ENCODE measurements at places on chromosomes 16 and 17. TPM values are rescaled to one million over a fixed set of nuclear protein-coding genes. Genes with fewer than 3 reads are reported as not detected.

DNA sequence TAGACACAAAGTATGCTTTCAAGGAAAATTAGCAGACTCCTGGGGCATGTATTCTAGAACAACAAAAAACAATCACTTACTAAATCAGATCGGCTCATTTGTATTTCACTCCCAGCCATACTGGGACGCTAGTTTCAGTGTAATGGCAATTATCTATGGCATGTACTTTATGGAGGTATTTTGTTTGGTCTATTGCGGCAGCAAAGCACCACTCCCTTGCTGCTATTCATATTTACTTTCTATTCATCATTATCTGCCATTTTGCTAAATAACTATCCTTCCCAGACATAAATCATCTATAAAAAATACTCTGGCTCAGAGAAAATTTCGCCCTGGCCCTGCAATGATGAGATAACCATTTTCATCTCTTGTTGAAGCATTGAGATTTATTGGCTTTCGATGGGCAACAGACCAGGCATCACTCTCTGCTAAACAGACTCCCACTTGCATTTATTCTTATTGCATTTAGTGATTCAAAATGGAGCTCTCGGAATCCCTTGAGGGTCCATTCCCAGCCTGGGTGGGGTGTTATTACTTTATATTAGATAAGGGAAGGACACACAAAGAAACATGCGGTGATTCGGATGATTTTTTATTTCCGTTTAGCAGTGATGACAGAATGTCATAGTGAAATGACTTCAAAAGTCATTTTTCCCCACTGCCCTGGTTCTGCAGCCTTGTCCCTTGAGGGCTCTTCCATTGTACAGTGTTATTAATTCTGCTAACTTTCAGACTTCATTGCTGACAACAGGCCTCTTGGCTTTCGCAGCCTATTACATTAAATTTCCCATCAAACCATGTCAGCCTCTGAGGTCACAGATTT lies 225.8 kb downstream of the IRX3 start:
- no peak overlapping the region for H3K4me3 ChIP-seq
- H3K27ac ChIP-seq, result no peak overlapping the region
- peaks cover 1% of the 10 kb centered on the region for H3K36me3 ChIP-seq
- no peak for DNase-seq
- H3K4me1 ChIP-seq, result no peaks in the 10 kb centered on the region
- no peaks in the 10 kb centered on the region for H3K27me3 ChIP-seq

DNA sequence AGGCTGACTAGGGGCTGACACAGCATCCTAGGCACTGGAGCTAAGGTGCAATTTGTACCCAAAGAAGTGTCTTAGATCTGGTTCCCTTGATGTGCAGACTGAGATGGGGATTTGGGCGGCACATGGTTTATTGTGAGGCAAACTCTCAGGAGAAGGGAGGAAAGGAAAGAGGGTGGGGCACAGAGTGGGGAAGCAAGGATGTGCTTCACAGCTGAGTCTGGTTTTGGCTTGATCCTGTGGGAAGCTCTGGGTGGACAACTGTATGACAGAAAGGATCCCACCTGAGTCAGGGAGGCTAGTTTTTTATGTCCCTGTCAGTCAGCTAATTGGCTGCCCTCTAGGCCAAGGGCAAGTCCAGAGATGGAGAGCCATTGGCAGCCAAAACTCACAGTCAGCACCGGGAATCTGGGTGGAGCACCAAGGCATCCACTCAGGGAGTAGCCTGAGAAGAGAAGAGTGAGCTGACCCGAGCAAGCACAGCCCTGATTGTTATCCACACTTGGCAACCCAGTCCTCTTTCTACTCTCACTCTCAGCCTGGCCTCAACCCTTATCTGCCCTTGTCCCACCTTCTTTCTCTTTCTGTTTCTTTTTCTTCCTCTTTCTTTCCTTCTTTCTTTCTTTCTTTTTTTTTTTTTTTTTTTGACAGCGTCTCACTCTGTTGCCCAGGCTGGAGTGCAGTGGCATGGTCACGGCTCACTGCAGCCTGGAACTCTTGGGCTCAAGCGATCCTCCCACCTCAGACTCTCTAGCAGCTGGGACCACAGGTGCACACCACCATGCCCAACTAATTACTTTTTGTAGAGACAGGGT lies 12.0 kb downstream of the ARL4D start:
- H3K4me1 ChIP-seq, result peaks cover 1% of the 10 kb centered on the region
- DNase-seq, result no peak
- H3K27ac ChIP-seq, result no peak overlapping the region

- H3K4me1 ChIP-seq, result peaks cover 68% of the 10 kb centered on the region
- no peak for DNase-seq
- H3K27ac ChIP-seq, result peak overlapping the region; percentile 69
- peaks cover 10% of the 10 kb centered on the region for H3K36me3 ChIP-seq
- H3K27me3 ChIP-seq, result no peaks in the 10 kb centered on the region
Observed at GRCh38 chr17:46179375-46179999, 13.7 kb downstream of the KANSL1 start.

DNA sequence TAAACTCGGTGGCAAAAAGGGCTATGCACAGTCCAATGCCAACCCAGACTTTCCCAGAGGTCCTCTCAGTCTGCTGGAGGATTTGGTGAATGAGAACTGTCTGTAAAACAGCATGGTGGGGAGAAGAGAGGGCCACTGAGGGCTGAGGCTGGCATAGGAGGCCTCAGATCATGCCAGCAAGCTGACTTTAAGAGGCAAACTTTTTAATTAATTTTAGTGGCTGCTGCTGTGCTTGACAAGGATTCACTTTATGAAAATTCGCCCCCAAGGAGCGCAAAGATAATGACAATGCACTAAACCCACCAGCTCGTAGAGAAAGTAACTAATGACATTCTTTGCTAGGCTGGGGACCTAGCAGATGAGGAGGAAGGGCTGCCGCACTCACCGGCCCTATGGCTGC lies 15.0 kb downstream of the ABCC12 start:
- no peak for DNase-seq
- H3K27me3 ChIP-seq, result peaks cover 5% of the 10 kb centered on the region
- no peak overlapping the region for H3K4me3 ChIP-seq
- no peaks in the 10 kb centered on the region for H3K36me3 ChIP-seq

DNA sequence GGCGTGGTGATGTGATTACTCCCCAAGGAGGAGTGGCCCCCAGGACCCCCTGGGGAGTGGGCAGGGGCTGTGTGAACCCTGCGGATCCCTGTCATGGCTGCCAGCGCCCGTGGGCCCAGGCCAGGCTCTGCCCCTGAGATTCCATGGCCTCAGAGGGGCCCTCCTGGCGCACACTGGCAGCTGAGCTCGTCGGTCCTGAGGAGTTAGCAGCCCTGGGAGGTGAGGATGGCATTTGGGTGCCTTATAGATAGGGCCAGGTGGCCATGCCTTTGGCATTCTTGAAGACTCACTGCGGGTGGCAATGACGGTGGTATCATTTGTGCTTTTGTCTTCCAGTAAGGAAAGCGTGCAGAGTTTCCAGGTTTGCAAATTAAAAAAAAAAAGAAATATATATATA lies 146.8 kb upstream of the GSE1 start:
- H3K36me3 ChIP-seq, result no peaks in the 10 kb centered on the region
- no peak overlapping the region for H3K4me3 ChIP-seq
- peaks cover 17% of the 10 kb centered on the region for H3K27me3 ChIP-seq

GRCh38 chr16:56912746-56913708 lies 18.9 kb upstream of the HERPUD1 start:
- DNase-seq, result no peak
- H3K27ac ChIP-seq, result no peak overlapping the region
- H3K4me3 ChIP-seq, result no peak overlapping the region
- no peaks in the 10 kb centered on the region for H3K27me3 ChIP-seq
- H3K36me3 ChIP-seq, result peaks cover 6% of the 10 kb centered on the region

DNA sequence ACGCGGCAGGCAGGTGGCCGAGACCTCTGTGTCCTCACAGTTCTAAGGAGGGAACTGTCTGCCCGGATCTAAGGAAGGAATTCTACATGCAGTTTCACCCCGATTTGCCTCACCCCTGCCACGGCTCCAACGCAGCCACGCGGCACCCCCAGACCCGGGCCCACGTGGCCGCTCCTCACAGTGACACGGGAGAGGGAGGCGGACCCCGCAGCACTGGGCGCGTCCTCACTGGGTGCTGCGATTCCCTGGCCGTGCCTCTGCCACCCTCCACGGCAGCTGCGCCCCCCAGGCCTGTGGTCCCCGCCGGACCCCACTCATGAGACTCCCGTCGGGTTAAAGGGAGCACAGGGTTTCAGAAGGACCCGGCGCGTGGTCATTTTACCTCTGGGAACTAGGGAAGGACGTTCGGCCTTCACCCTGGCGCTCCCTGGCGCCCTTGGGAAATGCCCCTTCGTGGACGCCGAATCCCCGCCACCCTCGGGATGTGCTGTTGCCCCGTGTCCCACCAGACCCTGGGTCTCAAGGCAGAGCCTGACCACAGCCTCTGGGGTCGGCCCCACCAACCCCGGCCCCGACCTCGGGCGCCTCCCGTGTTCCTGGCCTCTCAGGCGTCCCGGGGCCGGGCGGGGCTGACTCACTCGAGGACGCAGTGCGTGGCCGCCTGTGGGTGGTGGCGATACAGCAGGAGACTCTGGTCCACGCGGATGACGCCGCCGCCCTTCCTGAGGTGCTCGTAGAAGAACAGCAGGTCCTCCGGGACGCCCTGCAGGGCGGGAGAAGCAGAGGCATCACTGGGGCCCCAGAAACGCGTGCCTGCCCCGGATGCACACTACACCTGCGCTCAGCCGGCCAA lies 118.8 kb upstream of the METRNL start:
- H3K4me3 ChIP-seq, result no peak overlapping the region
- peaks cover 11% of the 10 kb centered on the region for H3K36me3 ChIP-seq
- H3K27ac ChIP-seq, result no peak overlapping the region
- peaks cover 6% of the 10 kb centered on the region for H3K4me1 ChIP-seq
- H3K27me3 ChIP-seq, result no peaks in the 10 kb centered on the region

DNA sequence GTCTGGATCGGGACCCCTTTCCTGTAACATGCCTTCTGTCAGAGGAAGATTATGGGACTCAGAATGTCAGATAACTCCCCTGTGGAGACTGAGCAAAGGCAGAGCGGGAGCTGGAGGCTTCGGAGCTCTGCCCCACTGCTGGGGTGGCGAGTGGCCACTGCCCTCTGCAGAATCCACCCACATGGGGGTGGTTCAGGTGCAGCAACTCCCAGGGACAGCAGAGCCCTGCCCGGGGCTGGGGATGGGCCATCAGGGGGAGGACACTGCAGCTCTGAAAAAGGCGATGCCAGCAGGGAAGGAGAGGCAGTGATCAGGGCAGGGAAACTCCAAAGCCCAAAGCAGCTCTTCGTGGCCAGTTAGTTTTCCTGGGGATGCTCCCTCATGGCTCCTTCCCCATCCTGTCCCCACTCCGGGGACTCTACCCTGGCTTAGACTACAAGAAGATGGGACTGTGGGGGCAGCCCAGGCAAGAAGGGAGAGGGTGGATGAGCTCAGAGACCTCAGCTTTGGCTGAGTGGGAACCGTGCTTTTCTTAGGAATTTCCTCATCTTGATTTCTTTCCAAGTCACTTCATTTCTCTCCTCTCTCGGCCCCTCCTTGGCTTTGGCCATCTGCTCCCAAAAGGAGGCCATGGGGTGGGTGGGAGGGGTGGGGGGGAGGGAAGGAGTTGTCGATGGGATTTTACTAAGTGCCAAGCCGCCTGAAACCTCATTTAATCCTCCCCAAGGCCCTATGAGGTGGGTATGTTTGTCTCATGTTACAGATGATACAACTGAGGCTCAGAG lies 4.0 kb downstream of the CA4 start:
- DNase-seq, result no peak
- no peak overlapping the region for H3K4me3 ChIP-seq
- no peaks in the 10 kb centered on the region for H3K36me3 ChIP-seq
- H3K4me1 ChIP-seq, result peaks cover 9% of the 10 kb centered on the region

DNA sequence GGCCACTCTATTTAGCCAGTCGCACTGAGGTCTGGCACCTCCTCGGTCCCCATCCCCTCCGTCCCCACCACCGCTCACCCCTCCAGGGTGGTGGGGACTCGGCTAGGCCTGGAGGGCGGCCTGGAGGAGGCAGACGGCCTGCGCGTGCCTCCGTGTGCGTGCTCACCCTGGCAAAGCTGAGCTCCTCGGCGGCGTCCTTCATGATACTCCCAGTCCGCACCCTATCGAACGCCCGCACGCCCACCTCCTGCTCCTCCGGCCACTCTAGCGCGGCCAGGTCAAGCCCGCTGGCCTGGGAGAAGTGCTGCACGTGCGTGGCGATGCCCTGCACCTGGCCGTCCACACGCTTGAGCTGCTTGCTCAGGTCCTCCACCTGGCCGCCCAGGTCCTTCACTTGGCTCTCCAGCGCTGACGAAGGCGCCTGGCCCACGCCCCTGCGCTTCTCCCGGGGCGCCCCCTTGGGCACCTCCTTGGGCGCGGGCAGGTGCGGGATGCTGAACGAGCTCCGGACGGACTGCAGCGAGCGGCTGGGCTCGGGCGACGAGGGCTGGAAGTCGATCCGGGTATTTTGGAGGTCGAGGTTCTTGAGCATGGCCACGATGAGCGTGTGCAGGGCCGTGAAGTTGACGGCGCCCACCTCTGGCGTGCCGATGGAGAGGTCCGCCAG lies 644 bp downstream of the QRICH2 start:
- peaks cover 3% of the 10 kb centered on the region for H3K4me1 ChIP-seq
- peaks cover 9% of the 10 kb centered on the region for H3K36me3 ChIP-seq
- no peak overlapping the region for H3K27ac ChIP-seq
- H3K4me3 ChIP-seq, result no peak overlapping the region
- DNase-seq, result no peak
- H3K27me3 ChIP-seq, result no peaks in the 10 kb centered on the region

DNA sequence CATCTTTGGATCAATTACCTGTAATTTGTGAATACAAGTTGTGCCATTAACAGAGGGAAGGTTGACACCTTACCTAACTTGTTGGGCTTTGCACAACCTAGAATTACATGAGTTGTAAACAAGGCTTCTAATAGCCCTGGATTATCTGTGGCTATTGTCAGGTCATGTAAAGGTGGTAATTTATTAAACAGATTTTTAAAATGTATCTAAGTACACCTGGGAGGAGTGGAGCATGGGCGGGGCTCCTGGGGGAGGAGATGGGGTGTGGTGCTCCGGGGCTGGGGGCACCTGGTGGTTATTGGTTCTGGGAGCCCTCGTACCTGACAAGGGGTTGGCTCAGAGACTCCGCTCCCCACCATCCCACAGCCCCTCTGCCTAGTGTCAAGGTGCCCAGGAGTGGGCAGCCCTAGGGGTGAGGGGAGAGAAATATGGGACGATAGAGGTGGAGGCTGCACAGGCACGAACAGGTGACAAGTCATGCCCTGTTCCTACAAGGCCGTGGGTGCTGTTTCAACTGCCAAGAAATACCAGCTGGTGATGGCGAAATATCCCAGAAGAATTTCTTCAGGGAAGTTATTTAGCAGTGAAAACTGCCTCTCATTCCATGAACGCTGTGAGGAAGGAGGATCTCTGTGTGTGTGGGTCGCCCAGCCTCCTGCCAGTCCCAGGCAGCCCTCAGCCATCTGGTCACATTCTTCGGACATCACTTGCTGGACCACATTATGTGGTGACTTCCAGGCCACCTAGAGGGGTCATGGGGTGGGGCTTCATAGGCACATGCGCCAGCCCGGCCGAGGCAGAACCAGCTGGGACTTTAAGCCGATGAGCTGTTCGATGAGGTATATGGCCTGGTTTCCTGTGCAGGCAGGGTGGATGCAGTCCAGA lies 55.5 kb upstream of the IRX3 start:
- peaks cover 3% of the 10 kb centered on the region for H3K27me3 ChIP-seq
- DNase-seq, result no peak
- H3K27ac ChIP-seq, result no peak overlapping the region
- H3K4me3 ChIP-seq, result no peak overlapping the region
- H3K4me1 ChIP-seq, result no peaks in the 10 kb centered on the region

Gene MSRB1
- 12.5 TPM for total RNA-seq

Gene TUBB3
- 0.31 TPM for total RNA-seq

Gene FGF11
- 25.4 TPM for total RNA-seq

Gene PPP1R1B
- not detected for total RNA-seq

Gene PPP1R27
- total RNA-seq, result not detected

Gene JPH3
- total RNA-seq, result not detected

Gene TPPP3
- total RNA-seq, result not detected
